ENCODE measurements at places on chromosomes 1 and 21.

DNA sequence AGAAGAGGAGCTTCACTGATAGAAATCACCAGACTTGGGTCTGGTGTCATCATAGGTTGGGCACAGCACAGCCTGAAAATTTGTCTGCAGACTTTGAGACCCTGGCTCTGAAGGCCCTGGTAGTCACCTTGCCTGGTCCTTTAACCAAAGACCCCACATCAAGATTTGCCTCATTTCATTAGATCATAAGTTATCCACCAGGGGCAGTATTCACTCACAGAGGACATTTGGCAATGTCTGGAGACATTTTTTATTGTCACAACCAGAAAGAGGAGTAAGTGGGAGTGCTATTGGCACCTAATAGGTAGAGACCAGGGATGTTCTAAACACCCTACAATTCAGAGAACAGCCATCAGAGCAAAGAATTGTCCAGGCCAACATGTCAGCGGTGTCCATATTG lies 22.1 kb upstream of the PAX7 start:
- no peak for DNase-seq

GRCh38 chr1:245448975-245449431 lies 294.2 kb downstream of the KIF26B start:
- no peak for DNase-seq

DNA sequence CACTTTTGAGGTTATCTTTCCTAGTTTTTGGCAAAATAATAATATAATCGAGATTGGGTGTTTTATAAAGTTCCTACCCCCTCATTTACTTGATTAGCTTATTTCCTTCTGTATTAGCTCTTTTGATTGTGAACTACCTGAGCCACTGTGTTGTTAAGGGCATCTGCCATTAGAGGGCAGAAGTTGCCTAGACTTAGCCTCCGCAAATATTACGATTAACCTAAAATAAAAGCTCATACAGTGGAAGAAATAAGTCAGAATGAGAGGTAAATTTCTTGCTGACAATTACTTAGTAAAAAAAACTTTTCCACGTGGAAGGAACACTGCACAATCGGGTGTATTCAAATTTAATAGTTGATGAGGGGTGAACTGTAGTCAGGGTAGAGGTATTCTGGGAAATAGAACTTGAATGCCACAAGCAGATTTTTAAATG lies 2.3 kb downstream of the H3-3A start:
- peak; percentile 22 for DNase-seq

GRCh38 chr1:244116946-244117345 lies 65.9 kb downstream of the ZBTB18 start:
- DNase-seq: no peak

DNA sequence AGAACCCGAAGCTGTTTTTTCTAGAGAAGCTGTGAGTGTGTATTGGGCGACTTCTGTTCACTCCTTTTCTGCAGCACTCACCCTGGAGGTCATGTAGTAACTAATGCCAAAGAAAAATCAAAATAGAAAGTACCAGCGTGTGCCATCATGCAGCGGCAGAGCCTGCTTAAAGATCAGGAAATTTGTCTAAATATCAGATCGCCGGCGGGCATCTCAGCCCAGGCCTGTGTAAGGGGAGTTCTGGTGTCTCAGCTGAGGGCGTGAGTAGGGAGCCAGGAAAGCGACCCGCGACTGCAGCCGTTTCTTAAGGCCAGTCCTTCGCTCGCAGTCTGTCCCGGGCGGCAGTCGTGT lies 768 bp downstream of the EDARADD start:
- DNase-seq: no peak

- no peak for DNase-seq
These were observed 29.9 kb upstream of the CTBS start for GRCh38 chr1:84603941-84604830.

DNA sequence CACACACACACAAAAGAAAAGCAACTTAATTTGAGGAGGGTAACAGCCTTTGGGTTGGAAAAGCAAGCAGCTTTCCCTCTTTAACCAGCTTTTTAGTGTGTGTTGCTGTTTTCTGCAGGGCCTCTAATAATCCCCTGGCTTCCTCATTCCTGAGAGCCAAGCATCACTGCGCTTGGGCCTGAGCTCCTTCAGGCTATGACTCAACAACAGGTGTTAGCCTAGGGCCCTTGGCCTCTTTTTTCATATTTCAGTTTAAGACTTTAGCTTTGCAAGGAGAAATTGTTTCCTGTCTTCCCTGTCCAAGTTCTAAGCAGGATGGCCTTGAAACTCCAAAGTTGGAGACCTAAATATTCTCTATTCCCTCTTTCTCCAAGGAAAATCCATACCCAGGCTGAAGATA lies 26.2 kb upstream of the SNX27 start:
- DNase-seq: no peak

- DNase-seq: no peak
These were observed 51.1 kb downstream of the CSMD2 start for GRCh38 chr1:34113887-34114286.

GRCh38 chr21:44531606-44532564 lies 8.1 kb downstream of the KRTAP10-1 start:
- DNase-seq: no peak

DNA sequence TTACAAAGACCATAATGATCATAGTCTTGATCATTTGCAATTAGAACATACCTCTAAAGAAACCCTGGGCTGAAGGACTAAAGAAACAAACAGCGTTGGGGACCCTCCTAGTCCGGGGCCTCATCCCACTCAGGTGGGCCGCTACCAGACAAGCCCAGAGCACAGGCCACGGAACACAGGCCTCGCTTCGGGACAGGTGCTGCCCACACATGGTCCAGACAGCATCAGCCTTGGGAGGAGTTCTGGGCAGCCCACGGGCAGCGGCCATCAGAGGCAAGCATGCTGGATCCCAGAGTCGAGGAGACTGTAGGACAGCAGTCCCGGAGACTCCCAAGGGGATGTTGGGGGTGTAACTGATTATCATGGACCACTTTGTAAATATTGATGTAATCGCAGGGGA lies 4.9 kb downstream of the C2CD2 start:
- no peak for DNase-seq

All from HuH-7.5 (cell line).